Purkinje cell (primary cell): ENCODE measurements at places on chromosomes 3 and 15. TPM values are rescaled to one million over a fixed set of nuclear protein-coding genes. Genes with fewer than 3 reads are reported as not detected.

AADACL2 gene
- polyA plus RNA-seq: not detected in 2 replicates

CHRNA7 gene
- polyA plus RNA-seq: 1.7 TPM in 1 of 2 replicates, not detected in the other

SV2B gene
- polyA plus RNA-seq: 2.0 and 24.1 TPM in 2 replicates

TCF12 gene
- 19.4 and 25.2 TPM in 2 replicates for polyA plus RNA-seq

P4HTM gene
- 91.4 and 105 TPM in 2 replicates for polyA plus RNA-seq

PLCH1 gene
- 1.7 and 2.3 TPM in 2 replicates for polyA plus RNA-seq

MUC20 gene
- 2.7 and 3.4 TPM in 2 replicates for polyA plus RNA-seq

FSIP1 gene
- 1.5 TPM in 1 of 2 replicates, not detected in the other for polyA plus RNA-seq
